ENCODE measurements at places on chromosomes 13 and 19.

DNA sequence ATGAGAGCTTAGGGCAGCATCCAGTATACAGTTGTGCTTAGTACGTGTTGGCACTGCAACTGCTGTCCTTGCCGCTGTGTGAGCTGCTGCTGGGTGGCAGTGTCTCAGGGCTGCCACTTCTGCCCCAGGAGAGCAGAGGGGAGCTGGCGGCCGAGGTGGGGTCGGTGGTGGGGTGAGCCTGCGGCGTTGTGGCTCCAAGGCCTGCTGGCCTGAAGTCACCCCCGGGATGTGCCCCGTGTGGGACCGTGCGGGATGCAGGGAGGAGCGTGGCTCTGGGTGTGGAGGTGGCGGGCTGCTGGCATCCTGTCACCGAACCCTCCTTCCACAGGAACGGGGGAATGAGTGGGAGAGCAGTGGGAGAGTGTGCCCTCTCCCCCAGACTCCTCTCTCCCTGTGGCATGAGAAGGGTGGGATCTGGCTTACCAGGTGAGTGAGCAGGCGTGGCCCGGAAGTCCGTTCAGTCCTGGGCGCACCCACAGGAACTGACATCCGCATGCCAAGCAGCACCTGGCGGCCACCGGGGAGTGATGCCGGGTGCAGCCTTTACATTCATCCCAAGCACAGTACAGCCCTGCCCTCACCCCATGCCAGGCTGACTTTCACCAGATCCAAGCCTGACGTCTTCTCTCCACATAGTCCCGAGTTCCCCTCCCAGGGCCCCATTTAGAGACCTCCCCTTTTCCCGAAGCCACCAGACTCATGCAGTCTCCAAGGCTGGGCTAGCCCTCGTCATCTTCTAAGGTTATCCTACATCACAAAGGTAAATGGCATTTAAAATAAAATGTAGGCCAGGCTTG lies 26.6 kb downstream of the MCF2L start:
- no peak for DNase-seq

GRCh38 chr19:39974377-39975155 lies 3.6 kb downstream of the PSMC4 start:
- no peak for DNase-seq

GRCh38 chr13:59660582-59660981 lies 503.1 kb downstream of the DIAPH3 start:
- no peak for DNase-seq

- DNase-seq = no peak
Measured at GRCh38 chr13:98450026-98450425, 126.9 kb downstream of the STK24 start.

GRCh38 chr13:105997581-105998550 lies 537.6 kb downstream of the EFNB2 start:
- no peak for DNase-seq

GRCh38 chr13:79782541-79783205 lies 301.7 kb downstream of the NDFIP2 start:
- DNase-seq = no peak

DNA sequence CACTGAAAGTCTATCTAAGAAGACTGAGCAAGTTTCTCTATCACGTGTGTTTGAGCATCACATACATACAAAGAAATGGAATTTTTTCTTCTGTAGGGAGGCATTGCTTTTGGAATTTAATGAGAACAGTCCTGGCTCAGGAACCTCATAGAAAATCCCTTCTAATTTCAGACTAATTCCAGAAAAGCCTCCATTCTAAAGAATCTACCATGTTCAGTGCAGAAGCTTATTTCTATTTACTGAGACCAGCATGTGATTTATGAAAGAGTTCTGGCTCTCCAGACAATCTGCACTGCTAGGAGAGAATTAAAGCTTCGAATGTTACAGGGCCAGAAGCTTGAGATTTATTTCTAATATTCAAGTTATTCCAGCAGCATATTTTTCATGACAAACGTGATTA lies 186.8 kb downstream of the TBC1D4 start:
- DNase-seq = no peak

- DNase-seq = peak; percentile 67
Measured at GRCh38 chr19:48926909-48927308, 6.6 kb upstream of the DHDH start.

- DNase-seq = no peak
Measured at GRCh38 chr13:100138859-100139491, 50.1 kb downstream of the PCCA start.

- DNase-seq = no peak
Measured at GRCh38 chr13:113297370-113298042, 467 bp downstream of the LAMP1 start.

GRCh38 chr13:94342436-94343242 lies 136.8 kb downstream of the DCT start:
- DNase-seq = no peak

DNA sequence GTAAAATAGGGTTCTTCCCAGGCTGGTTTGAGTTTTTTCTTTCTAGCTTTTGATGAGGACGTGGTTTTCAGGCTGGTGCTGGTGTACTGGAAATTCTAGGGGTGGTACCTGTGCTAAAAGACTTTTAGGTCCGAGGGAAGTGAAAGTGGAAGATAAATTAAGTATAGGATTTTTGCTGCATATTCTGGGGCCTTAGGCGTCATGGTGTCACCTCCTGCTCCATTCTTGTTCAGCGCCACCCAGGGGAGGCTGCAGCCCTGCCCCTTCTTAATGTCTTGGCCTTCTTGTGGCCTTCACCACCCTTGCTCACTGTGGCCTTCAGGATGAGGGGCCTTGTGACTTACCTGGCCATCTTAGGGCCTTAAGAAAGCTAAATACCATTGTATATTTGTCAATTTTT lies 12.4 kb downstream of the ZNF552 start:
- DNase-seq = no peak

- no peak for DNase-seq
Measured at GRCh38 chr13:24032252-24032651, 128.3 kb upstream of the SPATA13 start.

GRCh38 chr19:23394511-23394910 lies 760 bp downstream of the ZNF91 start:
- no peak for DNase-seq

DNA sequence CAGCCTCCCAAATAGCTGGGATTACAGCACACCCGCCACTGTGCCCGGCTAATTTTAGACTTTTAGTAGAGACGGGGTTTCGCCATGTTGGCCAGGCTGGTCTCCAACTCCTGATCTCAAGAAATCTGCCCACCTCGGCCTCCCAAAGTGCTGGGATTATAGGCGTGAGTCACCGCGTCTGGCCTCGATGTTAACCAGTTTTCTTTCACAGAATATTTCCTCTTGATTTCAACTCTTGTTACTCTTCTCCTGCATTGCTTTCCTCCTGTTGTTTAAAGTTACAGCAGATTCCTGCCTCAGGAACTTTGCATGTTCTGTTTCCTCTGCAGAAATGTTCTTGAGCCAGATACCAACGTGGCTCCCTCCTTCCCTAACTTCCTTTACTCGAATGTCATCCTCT lies 3.7 kb upstream of the PEX11G start:
- DNase-seq = no peak

- no peak for DNase-seq
Measured at GRCh38 chr19:1103132-1103707, 574 bp upstream of the GPX4 start.

- no peak for DNase-seq
Measured at GRCh38 chr13:99289674-99290337, 17.4 kb downstream of the GPR183 start.

GRCh38 chr13:33868343-33868994 lies 50.5 kb downstream of the RFC3 start:
- DNase-seq = no peak

DNA sequence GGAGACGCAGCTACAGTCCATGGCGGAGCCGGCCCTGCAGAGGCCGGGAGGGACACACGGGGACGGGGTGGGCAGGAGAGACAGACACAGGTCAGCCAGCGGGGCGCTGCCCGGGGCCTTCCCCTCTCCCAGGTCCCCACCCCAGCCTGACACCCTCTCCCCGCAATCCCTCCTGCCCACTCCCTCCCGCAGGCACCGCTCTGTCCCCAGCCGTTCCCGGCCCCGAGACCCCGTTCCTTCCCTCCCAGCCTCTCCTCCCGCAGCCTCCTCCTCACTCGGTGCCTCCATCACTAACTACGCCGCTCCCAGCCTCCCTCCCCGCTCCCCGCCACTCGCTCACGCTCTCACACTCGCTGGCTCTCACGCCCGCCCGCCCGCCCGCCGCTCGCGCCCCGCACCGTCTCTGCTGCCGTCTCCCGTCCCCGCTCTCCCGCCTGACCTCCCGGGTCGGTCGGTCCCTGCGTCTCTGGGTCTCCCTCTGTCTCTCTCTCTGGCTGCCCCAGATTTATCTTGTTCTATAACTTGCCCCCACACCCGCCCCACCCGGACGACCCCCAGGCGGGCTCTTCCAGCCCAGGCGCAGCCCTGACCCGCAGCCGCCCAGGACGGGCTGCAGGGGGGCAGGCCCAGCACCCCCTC lies 15.2 kb downstream of the ERFL start:
- no peak for DNase-seq

DNA sequence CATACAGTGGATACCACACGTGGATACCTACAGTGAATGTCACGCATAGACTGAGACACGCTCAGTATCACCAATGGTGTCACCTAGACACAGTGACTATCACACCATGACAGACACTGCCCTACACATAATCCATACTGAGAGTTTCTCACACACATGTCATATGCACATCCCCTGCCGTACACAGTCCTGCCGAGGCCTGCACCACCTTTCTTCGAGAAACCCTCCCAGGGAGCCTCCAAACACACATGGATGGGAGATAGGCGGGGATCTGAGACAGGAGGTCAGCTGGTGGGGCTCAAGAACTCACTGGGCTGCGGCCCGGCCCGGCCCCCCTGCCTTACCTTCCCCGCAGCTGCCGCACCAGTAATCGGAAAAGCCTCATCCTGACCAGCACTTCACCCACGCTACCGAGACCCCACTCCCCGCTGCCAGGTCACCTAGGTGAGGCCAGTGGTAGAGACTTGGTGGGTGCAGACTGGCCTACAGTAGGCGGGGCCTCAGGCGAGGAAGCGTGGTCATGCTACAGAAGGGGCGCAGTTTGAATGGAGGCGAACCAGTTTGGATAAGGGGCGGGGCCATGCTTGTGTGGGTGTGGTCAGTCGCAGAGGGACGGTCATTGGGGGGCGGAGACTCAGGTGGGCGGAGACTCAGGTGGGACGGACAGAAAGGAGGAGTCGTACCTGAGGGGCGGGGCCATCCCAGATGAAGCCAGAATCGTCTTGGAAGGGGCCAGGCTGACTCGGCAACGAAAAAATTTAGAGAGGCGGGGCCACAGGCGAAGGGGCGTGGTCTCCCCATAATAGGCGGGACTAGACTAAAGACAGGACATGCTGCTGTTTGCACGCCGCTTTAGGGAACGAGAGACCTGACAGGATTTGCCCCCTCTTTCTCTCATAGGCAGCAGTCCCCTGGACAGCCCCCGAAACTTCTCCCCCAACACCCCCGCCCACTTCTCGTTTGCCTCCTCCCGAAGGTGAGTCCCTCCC lies 2.1 kb downstream of the MAST1 start:
- DNase-seq = no peak

DNA sequence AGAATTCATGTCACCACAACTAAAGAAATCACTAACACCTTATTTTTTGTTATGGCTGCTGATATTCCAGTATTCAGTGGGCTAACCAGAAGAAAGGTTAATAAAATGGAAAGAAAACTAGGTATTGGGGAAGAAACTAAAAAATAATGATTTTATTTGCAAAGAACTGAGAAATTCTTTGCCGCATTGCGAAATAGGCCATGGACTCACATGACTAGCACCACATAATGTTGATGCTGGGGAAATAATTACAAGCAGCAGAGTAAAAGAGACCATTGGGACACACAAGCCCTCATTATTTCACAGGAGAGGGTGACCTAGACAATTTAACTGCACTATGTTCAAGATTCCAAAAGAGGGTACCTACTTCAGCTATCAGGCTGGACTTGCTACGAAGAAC lies 1411.5 kb downstream of the SLITRK5 start:
- DNase-seq = no peak

GRCh38 chr13:39047560-39047959 lies 9.3 kb downstream of the NHLRC3 start:
- no peak for DNase-seq

DNA sequence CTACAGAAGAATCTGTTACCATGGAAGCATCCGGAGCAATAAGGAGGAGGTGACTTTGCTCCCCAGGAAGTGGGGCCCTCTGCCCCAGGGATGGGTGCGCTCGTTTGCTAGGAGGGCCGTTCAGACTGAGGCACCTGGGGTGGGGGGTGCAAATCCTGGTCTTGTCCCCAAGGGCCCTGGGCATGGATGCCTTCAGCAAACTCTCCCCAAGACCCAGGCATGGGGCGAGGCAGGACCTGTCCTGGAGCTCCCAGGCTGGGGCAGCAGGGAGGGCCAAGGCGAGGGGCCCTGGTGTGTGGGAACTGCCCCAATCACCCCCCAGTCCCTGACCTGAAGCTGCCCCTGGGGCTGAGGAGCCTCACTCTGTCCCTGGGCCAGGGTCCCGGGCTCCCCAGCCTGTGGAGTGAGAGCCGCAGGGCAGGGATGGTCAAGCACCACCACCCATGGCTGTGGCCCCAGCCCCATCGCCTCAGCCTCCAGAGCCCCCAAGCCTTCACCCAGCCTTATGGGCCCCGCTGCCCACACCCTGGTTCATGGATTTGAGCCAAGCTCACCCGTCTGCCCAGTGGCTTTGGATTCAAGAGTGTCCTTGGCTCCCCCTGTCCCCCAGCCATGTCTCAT lies 240.6 kb upstream of the SGCG start:
- DNase-seq = no peak

- DNase-seq = no peak
Measured at GRCh38 chr13:66635526-66635925, 594.6 kb downstream of the PCDH9 start.

DNA sequence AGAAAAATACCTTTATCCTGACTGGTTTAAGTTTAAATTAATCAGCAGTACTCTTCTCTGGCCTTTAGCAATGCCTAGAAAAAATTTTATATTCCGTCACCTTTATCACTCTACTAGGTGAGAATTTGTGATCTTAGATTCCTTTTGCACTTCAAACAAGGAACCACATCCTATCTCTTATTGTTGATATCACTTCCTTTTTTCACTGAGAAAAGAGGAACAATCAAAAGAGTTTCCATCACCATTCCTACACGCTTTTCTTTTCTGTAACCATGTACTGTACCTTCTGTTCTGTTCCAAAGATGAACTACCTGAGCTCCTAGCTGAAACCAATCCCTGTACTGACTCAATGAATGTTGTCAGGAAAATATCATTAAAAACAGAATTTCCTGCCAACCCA lies 1379.0 kb upstream of the MIR17HG start:
- no peak for DNase-seq

DNA sequence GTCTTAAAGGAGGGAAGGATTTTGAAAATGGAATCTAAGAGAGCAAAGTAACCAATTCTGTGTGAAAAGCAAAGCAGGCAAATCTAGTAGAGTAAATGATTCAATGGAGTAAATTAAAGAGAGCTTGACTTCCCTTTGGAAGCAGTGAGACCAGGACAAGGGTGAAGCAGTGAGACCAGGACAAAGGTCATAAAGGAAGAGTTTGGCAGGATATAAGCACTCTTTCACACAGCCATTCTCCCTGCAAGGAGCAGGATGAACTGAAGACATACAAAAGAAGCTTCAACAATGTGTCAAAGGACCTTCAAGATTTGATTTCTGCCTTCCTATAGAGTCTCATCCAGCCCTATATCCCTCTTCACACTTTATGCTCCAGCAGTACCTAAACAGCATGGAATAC lies 123.8 kb downstream of the ENOX1 start:
- no peak for DNase-seq

All from thoracic aorta (tissue), 2 donors.